CD4-positive, alpha-beta T cell treated with Interleukin-10 for 1 hour (primary cell): ENCODE measurements at places on chromosomes 2 and 18.

DNA sequence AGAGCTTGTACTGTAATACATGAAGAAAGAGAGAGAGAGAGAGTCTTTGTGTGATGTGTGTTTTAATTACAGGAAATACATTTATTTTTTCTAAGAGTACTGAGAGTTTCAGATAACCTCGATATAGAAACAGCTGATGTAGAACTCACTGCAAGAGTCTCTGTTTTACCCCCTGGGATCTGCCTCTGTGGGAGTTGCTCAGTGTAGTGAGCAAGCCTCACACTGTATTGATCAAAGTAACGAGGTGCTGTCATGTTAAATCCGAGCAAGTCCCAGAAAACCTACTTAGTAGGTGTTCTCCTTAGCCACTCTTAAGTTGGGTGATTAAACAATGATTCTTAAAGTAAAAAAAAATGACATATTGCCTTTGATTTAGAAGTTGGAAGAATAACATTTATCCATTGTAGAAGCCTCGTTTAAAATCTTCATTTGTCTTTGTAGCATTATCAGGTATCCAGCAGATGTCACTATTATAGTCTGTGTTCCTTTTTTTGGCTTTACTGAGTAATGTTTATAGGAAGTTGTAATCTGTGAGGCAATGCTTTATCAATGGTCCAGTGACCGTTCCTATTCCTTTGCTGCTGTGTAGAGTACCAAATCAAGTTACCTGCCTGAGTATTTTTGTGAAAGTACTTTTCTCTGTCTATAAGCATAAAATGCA lies 219.0 kb downstream of the MYO3B start:
- DNase-seq, result no peak

DNA sequence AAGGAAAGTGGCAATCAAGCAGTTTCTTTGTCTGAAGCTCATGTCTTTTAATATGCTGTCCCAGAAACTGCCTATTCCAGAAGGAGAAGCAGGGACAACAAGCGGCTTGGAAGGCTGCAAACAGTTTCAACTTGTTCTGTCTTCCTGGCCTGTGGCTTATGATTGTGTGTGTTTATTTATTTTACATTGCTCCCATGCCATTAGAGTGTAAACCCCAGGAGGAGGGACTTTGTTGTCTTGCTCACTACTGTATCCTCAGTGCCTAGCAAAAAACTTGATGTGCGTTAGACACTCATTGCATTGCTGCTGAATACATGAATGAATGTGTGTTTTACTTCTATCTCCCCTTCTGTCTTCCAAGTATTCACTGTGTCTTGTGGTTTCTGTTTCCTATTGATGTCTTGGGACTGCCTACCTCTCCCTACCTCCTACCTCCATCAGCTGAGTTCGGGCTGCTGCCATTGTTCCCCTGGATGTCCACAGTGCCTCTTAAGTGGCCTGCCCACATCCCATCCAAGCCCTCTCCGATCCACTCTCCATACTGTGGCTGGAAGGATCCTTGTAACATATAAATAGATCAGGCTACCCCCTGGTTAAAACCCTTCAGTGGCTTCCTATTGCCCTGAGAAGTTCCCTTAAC lies 261.4 kb downstream of the DYSF start:
- no peak for DNase-seq

DNA sequence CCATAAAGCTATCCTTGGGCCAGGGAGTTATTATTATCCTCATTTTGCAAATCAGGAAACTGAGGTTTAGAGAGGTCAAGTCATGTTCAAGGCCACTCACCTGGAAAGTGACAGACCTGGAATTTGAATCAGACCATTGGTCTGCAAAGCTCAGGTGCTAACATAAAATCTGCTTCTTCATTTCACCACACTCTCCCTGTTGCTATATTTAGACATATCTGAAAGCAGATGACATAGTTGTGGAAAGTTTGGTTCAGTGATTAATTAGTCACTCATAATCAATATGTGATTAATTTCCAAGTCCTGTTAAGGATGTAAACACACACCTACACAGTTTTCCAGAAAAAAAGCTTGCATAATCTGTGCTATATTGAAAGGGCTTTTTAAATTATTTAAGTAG lies 57.4 kb downstream of the LINC00305 start:
- DNase-seq, result no peak

DNA sequence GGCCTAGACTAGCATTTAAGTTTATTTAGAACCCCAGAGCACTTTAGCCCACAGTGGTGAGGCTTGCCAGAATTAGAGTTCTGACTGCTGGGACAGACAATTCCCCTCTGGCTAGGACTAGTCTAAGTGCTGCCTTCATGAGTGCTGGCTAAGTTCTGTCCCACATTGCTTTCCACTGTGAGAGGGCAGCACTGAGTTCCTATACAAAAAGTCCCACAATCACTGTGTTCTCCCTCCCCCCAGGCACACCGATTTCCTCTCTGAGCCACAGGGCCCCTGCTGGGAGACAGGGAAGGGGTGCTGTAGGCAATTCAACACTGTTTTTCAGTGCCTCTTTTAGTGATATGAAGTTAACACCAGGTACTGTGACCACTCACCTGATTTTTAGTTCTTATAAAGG lies 310.9 kb downstream of the DLGAP1 start:
- no peak for DNase-seq

- no peak for DNase-seq
Measured at GRCh38 chr2:235523486-235524150, 29.8 kb downstream of the AGAP1 start.

- DNase-seq, result no peak
Measured at GRCh38 chr18:63002803-63003445, 287.6 kb downstream of the PHLPP1 start.

- no peak for DNase-seq
Measured at GRCh38 chr2:240216167-240216566, 75.7 kb upstream of the OTOS start.

GRCh38 chr2:50612306-50612705 lies 419.6 kb downstream of the NRXN1 start:
- no peak for DNase-seq

DNA sequence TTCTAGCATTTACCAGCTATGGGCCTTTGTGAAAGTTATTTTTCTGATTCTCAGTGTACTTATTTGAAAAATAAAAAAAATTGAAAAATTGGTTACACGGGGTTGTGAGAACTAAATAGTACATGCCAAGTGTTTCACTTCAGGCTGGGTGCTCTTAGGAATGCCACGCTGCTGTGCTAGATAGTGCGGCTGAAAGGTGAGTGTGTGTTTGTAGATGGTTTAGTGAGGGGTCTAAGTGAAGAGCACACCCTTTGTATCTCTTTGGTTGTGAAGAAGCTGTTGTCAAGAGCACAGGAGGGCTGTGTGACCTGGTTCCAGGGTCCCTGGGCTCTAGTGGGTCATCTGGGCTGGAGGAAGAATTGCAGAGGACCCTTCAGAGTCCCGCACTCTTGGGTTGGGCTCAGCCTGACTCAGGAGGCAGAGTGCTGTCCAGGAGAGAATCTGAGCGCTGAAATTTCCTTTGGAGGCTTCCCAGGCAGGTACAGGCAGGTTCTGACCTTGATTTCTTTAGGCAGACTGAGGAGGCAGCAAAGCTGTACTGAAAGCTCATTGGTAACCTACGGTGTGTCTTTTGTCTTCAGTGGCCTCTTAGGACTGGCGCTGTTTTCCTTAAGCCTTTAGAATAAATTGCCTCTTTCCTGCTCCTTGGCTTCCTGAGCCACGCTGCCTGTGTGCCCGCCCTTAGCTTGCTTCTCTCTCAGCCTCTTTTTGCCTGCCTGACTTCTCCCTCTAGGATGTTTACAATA lies 44.4 kb downstream of the MAP4K4 start:
- DNase-seq, result no peak

- DNase-seq, result no peak
Measured at GRCh38 chr2:200422532-200423261, 87.2 kb downstream of the KCTD18 start.

- DNase-seq, result no peak
Measured at GRCh38 chr2:78592491-78592890, 433.0 kb upstream of the REG3G start.

GRCh38 chr2:205453202-205453601 lies 229.1 kb upstream of the NRP2 start:
- DNase-seq, result no peak

DNA sequence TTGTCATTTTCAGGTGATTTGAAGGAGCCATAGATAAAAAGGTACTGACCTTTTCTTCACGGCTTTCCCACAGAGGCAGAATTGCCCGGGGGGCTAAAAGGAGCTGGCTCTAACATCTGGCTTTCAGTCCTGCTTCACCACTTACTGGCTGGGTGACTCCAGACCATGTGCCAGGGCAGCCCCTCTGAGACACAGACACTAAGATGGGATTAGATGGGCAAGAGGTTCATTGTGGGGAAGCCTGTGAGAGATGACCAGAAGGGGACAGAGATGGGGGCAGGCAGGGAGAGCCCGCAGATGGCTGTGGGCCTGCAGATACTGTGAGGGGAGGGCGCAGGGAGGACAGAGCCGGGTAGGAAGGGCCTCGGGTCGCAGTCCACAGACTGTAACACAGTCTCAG lies 74.7 kb upstream of the TTC39C start:
- DNase-seq, result no peak

DNA sequence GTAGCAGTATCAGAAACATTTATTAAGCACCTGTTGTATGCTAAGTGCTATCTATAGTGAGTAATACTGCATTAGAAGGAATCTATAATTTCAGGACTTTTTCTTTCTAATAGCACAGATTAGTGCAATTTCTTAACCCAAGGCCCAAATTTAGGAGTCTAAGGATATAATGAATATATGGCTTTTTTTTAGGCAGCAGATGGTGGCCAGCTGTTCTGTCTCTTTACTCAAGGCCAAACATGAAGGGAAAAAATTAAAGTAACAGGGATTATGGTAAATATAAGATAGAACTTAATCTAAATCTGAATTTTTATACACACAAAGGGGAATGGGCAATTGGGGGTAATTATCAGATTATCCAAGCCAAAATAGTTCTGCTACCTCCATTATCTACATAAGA lies 230.6 kb upstream of the SP5 start:
- no peak for DNase-seq

GRCh38 chr2:240336820-240337427 lies 98.5 kb upstream of the GPC1 start:
- DNase-seq, result no peak

DNA sequence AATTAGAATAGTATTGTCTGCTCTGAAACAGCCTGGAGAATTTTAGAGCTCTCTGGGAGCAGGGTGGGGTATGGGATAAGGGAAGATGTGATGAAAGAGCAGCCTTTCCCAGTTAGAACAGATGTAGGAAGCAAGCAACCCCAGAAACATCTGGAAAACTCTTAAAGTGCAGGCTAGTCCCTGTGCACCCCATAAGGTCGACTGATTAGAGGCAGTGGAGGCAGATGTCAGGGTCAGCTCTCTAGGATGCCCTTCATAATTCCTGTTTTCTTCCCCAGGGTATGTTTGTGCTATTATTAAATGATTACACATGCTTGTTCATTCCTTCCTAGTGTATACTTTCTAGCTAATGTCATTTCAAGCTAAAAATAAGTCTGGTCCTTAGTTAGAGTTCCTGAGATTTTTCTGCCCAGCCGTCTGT lies 41.7 kb downstream of the PTPRM start:
- DNase-seq, result no peak

DNA sequence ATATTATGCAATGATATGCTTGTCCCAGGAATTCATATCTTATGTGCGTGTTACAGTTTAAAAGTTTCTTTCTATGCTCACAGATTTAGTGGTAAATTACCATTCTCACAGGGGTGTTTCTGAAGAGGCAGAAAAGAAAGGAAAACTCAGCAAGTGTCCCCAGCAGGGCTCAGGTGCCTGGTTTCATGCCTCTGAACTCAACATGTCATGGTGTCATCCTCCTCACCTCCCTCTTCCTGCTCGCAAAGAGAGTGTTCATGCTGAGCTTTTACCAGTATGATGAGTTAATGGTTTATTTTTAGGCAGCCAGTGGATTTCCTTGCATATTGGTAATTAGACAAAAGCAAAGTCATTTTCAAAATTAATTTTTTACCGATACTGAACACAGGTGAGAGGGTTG lies 492.9 kb upstream of the ZEB2 start:
- no peak for DNase-seq
